Cerebellar cortex (tissue), 1 donor: ENCODE measurements at places on chromosomes 16 and 17.

- DNase-seq, result no peak
These were observed 4.6 kb upstream of the ICAM2 start for GRCh38 chr17:64024781-64025731.

DNA sequence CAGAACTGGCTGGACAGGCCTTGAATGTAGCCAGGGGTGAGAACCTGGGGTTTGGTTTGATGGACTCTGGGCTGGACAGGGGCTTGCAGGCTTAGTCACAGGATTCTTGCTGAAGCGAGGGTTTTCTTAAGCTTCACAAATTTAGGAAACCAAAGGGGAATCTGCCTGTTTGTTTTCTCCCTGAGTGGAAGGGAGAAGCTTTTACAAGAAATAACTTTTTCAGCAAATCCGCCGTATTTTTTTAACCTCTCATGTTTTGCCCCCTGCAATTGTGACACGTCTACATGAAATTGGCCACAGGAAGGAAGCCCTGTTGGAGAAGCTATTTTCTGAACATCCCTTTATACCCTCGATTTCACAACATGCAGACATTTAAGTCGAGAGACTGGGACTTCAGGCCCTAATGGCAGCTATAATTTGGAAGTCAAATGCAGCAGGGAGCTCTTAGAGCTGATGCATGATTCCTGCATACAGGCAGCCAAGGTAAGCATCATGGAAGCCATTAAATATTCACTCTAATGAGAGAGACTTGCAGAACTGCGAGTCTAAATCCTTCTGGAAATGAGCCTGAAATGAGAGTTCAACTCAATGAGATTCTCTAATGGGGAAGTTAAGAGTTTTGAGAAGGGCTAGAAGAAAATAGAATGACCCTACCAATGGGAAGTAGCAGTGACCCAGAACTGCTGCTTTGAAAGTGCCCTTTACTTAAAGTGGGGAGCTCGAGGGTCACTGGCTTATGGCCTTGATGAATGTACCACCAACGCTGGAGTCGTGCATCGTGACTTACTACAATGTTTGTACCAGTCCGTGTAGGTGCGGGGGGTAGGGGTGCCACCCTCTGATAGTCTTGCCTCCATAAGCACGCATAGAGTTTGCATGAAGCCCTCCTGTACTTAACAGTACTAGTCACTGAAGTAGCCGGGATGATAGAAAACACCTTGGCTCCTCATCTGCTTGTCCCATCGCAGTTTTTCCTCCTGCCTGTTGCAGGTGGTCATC lies 45.1 kb upstream of the IRF8 start:
- no peak for DNase-seq

- DNase-seq, result peak; percentile 58
These were observed 383.1 kb downstream of the KCNJ2 start for GRCh38 chr17:70552230-70552981.

DNA sequence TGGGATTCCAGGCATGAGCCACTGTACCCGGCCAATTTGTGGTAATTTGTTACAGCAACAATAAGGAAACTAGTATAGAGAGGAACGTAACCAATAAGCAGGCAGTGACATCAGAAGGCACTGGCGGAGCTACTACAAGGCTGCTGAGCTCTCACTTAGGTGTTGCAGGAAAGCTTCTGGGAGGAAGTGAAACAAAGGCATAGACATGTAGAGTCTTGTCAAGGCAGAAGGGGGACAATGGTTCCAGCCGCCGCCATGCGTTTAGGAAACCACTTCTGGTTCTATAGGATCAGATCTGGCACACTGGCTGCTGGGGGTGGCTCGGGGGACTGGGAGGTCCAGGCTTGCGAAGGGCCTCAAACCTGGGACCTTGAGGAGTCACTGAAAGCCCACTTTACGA lies 9.4 kb upstream of the CPSF4L start:
- no peak for DNase-seq

- DNase-seq, result no peak
These were observed 673 bp upstream of the CHD9 start for GRCh38 chr16:53053967-53054669.

DNA sequence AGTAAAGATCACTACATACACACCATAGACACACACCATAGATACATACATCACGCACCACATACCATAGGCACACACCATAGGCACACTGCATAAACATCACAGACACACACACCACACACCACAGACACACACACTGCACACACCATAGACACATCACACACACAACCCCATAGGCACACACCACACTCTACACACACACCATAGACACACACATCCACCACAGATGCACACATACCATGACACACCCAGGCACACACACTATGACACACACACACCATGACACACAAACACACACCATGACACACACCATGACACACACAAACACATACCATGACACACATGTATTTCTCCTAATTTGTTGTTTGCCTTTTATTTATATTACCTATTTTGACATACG lies 14.1 kb downstream of the TBC1D16 start:
- DNase-seq, result no peak
